ENCODE measurements at places on chromosomes 13 and 19. TPM values are rescaled to one million over a fixed set of nuclear protein-coding genes. Genes with fewer than 3 reads are reported as not detected.

ALG5 gene
- 30.4 TPM for polyA plus RNA-seq

C19orf33 gene
- polyA plus RNA-seq: not detected

CACNG6 gene
- 1.2 TPM for polyA plus RNA-seq

HOMER3 gene
- polyA plus RNA-seq: 81.0 TPM

ZNF433 gene
- 2.1 TPM for polyA plus RNA-seq

C19orf85 gene
- not detected for polyA plus RNA-seq

ZNF442 gene
- polyA plus RNA-seq: 0.43 TPM

CEACAM3 gene
- polyA plus RNA-seq: not detected

NCCRP1 gene
- polyA plus RNA-seq: not detected

SLC25A41 gene
- 0.12 TPM for polyA plus RNA-seq

CKM gene
- polyA plus RNA-seq: 0.05 TPM

HCN2 gene
- polyA plus RNA-seq: 5.6 TPM

EHD2 gene
- polyA plus RNA-seq: 26.3 TPM

ZNF446 gene
- 6.9 TPM for polyA plus RNA-seq

ELSPBP1 gene
- not detected for polyA plus RNA-seq

OSCAR gene
- polyA plus RNA-seq: 0.97 TPM

NXNL1 gene
- not detected for polyA plus RNA-seq

ZNF570 gene
- polyA plus RNA-seq: 1.5 TPM

FCER2 gene
- not detected for polyA plus RNA-seq

KLK15 gene
- polyA plus RNA-seq: not detected

ZNF665 gene
- 6.0 TPM for polyA plus RNA-seq

JSRP1 gene
- polyA plus RNA-seq: 0.88 TPM

CEACAM16 gene
- polyA plus RNA-seq: not detected

HIF3A gene
- polyA plus RNA-seq: 0.92 TPM

GFY gene
- not detected for polyA plus RNA-seq

CGB3 gene
- polyA plus RNA-seq: 0.10 TPM

Measured in SK-N-SH (cell line).